ENCODE measurements at places on chromosomes 11 and 22.

DNA sequence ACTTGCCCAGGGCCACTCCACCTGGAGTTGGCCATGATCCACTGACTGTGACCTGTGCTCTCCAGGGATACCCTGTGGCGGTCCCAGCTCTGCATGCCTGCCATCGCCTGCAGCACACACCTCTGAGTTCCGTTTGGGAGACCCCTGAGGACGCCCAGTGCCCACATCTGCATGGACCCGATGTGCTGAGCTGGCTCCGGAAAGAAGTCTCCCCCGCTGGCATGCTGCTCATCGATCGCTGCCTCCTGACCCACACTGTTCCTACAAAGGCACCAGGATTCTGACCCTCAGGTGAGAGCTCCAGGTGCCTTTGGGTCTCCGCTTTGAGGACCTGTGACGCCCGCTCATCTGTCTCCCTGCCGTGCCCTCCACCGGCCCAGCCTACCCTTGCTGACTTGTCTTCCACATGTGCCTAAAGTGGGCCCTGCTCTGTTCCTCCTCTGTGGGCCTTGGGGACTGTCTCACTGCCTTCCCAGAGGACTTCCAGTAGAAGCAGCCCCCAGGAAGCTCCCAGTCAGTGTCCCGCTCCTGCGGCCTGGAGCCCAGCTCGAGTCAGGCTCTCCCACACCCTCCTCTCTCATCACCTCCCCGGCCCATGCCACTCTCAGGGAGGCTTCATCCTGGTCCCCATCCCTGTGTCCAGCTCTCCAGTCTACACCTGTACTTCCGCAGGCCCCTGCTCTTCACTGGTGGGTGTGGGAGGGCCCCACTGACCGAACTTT lies 5.9 kb upstream of the SLC25A1 start:
- DNase-seq = no peak

DNA sequence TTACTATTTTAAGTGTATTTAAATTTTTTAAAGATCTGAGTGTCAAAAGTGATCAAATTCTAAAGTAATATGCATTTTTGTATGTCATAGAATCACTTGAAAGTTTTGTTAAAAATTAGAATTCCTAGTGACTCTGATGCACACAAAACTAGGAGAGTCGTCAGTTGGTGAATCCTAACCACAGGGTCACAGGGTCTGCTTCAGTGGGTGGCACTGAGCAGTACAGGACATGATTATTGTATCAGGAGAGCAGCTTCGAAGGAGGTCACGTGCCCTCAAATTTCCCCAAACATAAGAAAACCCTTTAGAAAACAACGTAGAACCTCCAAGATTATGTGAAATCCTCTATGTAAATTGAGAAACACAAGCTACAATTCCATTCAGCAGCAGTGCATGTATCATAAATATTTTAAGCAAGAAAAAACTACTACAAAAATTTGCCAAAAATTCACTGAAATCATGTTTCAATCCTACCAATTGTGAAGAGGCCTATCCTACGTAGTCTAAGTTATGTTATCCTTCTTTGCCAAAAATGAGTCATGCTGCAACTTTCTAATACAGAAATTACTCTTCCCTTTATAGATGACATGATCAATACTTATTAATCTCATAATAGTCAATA lies 323.6 kb downstream of the AASDHPPT start:
- DNase-seq = no peak

- no peak for DNase-seq
Measured at GRCh38 chr11:43985386-43985752, 42.9 kb downstream of the C11orf96 start.

GRCh38 chr22:27577574-27577969 lies 224.0 kb downstream of the MN1 start:
- no peak for DNase-seq

GRCh38 chr22:27111796-27112672 lies 454.6 kb downstream of the MIAT start:
- no peak for DNase-seq

- DNase-seq = no peak
Measured at GRCh38 chr11:33040033-33040861, 875 bp downstream of the TCP11L1 start.

GRCh38 chr11:9143721-9144120 lies 52.3 kb upstream of the SCUBE2 start:
- DNase-seq = no peak

DNA sequence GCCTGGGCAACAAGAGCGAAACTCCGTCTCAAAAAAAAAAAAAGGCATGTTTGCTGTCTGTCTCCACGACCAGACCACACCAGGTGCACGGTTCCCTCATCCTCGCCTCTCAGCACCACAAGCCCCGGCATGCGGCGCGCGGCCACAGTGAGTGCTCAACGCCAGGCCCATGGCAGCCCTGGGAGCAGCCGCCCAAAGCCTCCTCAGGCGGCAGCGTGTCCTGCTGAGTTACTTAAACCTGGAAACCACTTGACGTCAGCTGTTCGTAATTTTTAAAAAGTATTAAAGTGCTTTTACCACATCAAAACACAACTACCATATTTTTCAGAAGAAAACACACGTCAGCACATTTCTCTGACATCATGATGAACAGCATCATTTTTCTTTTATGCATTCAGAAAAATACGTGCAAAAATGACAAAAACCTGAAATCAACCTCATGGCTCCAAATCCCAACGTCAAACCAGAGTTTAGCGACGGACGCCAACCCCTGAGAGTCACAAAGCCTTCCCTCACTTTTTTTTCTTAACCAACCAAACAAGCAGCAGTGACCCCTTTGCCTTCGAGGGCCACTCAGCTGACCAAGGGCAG lies 2.1 kb downstream of the DEAF1 start:
- DNase-seq = no peak

- DNase-seq = no peak
Measured at GRCh38 chr22:17884893-17885292, 110.6 kb upstream of the BID start.

DNA sequence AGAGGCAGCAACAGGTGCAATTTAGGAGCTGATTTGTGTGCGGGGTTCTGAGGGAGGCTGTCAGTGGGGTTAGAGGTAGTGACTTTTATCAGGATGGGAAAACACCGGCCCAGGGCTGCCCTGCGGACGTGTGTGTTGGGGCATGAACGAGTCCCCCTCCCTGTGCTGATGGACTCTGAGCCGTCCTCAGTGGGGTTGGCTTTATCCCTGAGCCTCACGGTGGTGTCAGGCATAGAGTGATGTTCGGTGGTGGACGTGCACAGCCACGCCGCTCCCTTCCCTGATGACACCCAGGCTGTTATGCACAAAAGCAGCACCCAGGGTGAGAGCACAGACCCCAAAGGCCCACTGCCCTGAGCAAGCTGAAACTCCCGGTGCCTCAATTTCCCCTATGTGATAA lies 809.1 kb downstream of the BRD1 start:
- DNase-seq = no peak

DNA sequence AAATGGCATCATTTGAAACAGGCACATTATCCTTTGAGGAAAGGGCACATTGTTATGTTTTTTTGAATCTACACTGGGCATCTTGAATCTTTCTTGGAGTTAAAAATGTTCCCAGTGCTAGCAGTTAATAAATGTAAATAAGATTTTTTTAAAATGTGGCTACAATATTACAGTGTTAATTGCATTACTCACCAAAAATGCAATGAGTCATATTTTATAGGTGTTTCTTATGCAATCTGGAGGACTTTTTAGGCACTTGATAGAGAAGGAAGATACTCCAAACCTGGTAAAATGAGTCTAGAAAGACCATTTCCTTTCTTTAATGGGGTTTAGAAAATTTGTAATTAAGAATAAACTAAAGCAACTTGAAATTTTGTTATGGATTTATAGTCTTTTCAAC lies 238.0 kb downstream of the METTL15 start:
- DNase-seq = no peak

GRCh38 chr11:133635244-133635739 lies 103.0 kb upstream of the OPCML start:
- DNase-seq = no peak

GRCh38 chr22:48209473-48210197 lies 1447.2 kb downstream of the TBC1D22A start:
- DNase-seq = no peak

GRCh38 chr22:48091656-48092223 lies 1329.3 kb downstream of the TBC1D22A start:
- DNase-seq = no peak

GRCh38 chr11:70826541-70827335 lies 425.6 kb downstream of the SHANK2 start:
- no peak for DNase-seq

GRCh38 chr11:75526192-75526541 lies 426 bp upstream of the GDPD5 start:
- no peak for DNase-seq

GRCh38 chr22:30930228-30930627 lies 38.3 kb downstream of the MORC2 start:
- DNase-seq = no peak

DNA sequence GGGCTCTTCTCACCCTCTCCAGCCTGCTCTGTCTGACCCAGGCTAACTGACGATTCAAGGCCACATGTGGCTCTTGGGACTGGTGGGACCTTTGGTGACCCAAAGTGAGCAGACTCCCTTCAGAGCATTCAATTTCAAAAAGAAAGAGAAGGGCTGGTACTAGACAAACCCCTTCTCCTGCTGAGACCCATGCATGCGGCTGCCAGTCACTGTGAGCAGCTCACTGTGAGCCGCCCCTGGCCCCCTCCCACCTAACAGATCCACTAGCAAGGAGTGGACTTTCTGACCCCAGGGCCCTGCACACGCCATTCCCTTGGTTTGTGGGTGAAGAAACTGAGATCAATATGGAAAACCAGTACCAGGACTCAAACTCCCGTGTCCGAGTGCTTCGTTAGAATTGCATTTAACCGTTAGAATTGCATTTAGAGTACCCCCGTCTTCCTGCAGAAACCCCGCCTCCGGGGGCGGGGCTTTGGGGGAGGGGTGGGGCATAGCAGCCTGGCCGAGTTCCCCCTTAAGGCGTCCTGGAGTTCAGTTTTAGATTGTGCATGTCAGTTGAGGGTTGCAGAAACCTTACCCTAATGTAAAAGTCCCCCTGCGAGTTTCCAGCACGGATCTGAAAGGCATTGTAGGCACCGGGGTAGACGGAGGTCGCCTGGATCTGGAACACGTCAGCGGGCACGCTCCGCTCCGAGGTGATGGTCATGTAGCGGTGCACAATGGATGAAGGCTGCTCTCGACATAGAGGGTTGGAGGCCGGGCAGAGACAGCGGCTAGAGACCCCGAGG lies 5.1 kb downstream of the EFEMP2 start:
- DNase-seq = no peak

- no peak for DNase-seq
Measured at GRCh38 chr22:28833276-28833923, 33.0 kb upstream of the XBP1 start.
